Left renal pelvis (tissue), 4 donors: ENCODE measurements at places on chromosomes 11 and 22. TPM values are rescaled to one million over a fixed set of nuclear protein-coding genes. Genes with fewer than 3 reads are reported as not detected.

The MMP26 gene
- polyA plus RNA-seq, result 0.30 TPM

- DNase-seq, result no peak
These were observed 48.8 kb downstream of the NAT10 start for GRCh38 chr11:34154059-34154875.

DNA sequence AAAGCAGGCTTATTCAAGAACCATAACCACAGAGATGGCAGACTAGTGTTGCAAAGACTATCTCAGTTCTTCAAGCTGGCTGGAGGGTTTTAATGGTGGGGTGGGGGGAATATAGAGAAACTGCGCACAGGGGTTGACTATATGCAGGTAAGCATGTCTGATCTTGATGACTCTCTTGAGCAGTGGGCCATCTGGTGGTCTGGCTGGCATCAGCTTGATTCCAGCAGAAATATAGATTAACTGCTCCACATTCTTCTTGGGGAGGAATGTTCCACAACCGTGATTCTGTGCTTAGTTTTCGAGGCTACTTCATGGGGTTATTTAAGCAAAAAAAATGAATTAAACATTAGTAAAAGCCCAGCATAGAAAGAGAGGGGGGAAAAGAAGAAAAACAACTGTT lies 158.8 kb upstream of the PGR start:
- no peak for DNase-seq

DNA sequence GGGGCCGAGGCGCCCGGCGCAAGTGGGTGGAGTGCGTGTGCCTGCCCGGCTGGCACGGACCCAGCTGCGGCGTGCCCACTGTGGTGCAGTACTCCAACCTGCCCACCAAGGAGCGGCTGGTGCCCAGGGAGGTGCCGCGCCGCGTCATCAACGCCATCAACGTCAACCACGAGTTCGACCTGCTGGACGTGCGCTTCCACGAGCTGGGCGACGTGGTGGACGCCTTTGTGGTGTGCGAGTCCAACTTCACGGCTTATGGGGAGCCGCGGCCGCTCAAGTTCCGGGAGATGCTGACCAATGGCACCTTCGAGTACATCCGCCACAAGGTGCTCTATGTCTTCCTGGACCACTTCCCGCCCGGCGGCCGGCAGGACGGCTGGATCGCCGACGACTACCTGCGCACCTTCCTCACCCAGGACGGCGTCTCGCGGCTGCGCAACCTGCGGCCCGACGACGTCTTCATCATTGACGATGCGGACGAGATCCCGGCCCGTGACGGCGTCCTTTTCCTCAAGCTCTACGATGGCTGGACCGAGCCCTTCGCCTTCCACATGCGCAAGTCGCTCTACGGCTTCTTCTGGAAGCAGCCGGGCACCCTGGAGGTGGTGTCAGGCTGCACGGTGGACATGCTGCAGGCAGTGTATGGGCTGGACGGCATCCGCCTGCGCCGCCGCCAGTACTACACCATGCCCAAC lies 14.1 kb upstream of the MIEF1 start:
- no peak for DNase-seq

DNA sequence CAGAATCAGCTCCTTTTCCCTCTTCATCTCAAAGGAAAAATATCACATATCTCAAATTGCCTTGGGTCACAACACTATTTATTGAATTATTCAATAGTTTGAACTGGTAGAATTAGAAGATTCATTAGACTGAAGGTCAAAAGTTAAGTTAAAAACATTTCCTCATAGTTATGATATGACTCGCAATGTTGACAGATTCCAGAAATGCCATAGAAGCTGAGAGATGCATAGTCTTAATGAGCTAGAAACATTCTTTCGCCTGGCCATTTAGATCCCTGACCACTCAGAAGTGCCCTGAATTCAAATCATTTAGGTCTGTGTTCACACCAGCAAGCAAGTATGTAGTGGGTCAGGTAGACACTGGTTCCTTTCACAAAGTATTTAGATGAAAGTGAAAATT lies 44.4 kb downstream of the FAT3 start:
- no peak for DNase-seq

- DNase-seq, result no peak
These were observed 15.8 kb upstream of the SYN3 start for GRCh38 chr22:33073989-33074418.

GRCh38 chr11:31972623-31973022 lies 118.3 kb upstream of the RCN1 start:
- no peak for DNase-seq

- DNase-seq, result no peak
These were observed 301.9 kb upstream of the ZC3H12C start for GRCh38 chr11:109791337-109791736.

The MSANTD4 gene
- 29.2 TPM for polyA plus RNA-seq

GRCh38 chr11:93740730-93741093 lies 583 bp downstream of the TAF1D start:
- DNase-seq, result no peak

- DNase-seq, result no peak
These were observed 29.8 kb upstream of the CHRM4 start for GRCh38 chr11:46421257-46421880.

- no peak for DNase-seq
These were observed 18.2 kb downstream of the DDX17 start for GRCh38 chr22:38487946-38488345.

DNA sequence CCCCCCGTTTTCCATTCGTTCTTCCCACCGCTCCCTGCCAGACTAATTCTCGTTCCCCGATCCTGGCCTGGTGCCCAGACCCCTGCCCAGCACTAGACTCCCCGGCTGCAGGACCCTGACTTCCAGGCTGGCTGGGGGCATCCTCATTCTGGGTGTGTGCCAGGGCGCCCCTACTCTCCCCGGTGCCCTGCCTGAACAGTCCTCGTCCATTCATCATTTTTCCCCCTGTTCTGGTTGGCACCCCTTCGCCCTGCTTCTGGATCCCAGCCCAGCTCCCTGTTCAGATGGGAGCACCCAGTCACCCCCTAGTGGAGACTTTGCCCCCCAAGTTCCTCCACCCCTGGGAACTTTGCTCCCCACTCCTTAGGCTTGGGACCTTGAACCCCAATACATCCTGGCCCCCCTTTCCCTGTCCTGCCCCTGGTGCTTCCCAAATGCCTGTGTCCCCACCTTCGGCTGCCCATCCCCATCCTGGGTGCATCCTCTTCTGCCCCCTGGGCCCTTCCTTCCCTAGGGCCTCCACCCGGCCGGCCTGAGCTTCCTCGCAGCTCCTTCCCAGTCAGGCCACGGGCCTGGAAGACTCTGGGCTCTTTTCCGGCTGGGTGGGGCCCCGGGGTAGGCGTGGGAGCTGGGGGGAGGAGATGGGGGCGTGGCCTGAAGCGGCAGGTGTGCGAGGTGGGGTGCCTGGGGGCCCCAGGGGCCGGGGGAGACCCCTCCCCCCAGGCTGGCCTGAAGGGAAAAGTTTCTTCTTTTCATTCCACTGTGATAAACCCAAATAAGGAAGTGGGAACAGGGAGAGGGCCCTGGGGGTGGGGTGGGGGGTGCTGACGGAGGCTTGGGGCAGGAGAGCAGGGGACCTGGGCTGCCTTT lies 908 bp downstream of the PLCB3 start:
- DNase-seq, result no peak

The ISX gene
- 0.32 TPM for polyA plus RNA-seq

DNA sequence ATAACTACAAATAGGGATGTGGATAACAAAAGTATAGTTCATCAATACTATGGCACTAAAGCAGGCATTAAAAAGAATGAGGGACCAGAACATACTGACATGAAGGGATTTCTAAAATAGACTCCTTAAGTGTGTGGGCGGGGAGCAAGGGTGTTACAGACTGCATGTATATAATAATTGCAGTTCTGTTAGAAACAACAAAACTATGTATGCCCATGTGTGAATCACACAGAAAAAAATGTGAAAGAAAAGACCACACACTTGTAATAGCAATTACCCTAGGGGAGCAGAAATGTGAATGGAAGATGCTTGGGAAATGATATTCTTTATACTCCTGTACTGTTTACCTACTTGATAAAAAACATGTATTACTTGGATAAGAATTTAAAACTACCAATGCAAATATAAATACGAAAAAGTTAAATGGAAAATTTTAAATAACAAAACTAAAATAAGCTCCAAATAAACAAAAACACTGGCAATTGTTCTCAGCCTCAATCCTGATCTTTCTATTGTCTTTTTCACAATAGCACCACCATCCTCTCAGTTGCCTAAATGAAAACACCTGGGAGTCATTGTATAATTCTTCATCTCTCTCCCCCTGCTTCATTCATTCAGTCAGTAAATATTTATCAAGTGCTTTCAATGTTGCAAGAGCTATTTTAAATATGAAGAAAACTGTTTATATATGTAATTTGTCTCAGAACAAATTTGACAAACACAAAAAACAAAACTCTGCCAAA lies 129.8 kb downstream of the FCHSD2 start:
- DNase-seq, result no peak

- DNase-seq, result no peak
These were observed 180.8 kb downstream of the BRD1 start for GRCh38 chr22:49646876-49647275.
